ENCODE measurements at places on chromosomes 1 and 21.

GRCh38 chr1:100657876-100658715 lies 61.4 kb upstream of the VCAM1 start:
- no peak for DNase-seq

DNA sequence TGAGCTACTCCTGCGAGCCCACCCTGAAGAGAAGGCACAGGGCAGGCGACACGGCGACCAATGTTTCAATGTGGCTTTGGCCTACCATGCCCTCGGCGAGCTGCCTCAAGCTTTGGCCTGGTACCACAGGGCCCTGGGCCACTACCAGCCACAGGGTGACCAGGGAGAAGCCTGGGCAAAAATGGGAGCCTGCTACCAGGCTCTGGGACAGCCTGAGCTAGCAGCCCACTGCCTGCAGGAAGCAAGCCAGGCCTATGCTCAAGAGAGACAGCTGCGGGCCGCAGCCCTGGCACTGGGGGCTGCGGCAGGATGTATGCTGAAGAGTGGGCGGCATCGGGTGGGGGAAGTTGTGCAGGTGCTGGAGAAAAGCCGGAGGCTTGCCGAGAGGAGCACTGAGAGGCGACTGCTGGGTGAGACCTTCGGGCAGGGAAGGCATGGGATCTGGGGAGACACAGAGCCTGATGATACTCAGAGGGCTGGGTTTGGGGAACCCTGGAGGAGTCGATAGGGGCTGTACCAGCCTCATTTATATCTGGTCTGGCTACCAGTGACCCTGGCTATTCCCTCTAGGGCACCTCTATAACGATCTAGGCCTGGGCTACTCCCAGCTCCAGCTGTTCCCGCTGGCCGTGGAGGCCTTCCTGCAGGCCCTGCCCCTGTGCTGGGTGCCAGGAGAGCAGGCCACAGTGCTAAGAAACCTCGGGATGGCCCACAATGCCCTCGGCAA lies 2.3 kb downstream of the TTC24 start:
- no peak for DNase-seq

DNA sequence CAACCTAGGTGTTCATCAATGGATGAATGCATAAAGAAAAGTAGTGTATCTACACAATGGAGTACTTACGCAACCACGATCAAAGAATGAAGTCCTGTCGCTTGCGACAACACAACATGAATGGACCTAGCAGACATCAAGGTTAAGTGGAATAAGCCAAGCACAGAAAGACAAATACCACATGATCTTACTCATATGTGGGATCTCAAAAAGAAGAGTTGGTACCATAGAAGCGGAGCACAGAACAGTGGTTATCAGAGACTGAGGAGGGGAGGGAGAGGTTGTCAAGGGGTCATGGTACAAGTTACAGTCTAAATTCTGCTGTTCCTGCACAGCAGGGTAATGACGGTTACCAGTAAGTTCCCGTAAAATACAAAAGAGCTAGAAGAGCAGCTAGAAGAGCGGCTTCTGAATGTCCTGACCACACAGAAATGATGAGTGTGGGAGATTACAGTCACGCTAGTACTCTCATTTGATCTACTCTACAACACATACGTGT lies 36.7 kb downstream of the NPHP4 start:
- DNase-seq: no peak

GRCh38 chr21:41387042-41387819 lies 25.4 kb downstream of the MX2 start:
- no peak for DNase-seq

GRCh38 chr1:30648408-30649000 lies 74.9 kb downstream of the MATN1 start:
- DNase-seq: no peak

GRCh38 chr1:44524655-44525500 lies 119.8 kb downstream of the RNF220 start:
- DNase-seq: no peak

DNA sequence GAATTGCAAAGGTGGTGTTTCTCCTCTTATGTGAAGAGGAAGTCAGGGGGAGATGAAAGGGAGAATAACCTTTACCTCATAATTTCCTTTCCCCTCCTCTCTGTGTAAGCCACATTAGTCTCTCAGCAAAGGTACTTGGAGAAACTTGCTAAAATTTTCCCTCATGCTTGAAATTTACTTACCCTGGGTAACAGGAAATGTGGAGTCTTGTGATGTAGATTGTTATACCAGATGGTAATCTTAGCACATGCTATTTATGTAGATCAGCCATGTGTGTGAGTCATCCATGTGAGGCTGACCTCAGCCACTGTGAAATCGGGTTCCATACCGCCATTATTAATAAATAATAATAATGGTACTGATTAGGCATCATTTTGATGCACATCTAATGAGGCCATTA lies 128.4 kb downstream of the TGFB2 start:
- DNase-seq: no peak

All from activated CD4-positive, alpha-beta T cell treated with anti-CD3 and anti-CD28 coated beads, Interleukin-2, amount 50 U/mL, for 24 hours (primary cell).